ENCODE measurements at places on chromosomes 13 and 19. TPM values are rescaled to one million over a fixed set of nuclear protein-coding genes. Genes with fewer than 3 reads are reported as not detected.

The HCST gene
- 8.1 TPM for total RNA-seq

The TICAM1 gene
- total RNA-seq: 15.0 TPM

The ZNF813 gene
- 1.3 TPM for total RNA-seq

The IGFL2 gene
- total RNA-seq: 3.9 TPM

The CALR3 gene
- not detected for total RNA-seq

The PTH2 gene
- total RNA-seq: not detected

The SOX1 gene
- 7.9 TPM for total RNA-seq

The NLRP5 gene
- not detected for total RNA-seq

The SYNGR4 gene
- total RNA-seq: not detected

The ZNF324B gene
- 15.3 TPM for total RNA-seq

The ZNF560 gene
- total RNA-seq: not detected

The NTF4 gene
- not detected for total RNA-seq

The ZNF536 gene
- total RNA-seq: 39.9 TPM

The LIPE gene
- 37.2 TPM for total RNA-seq

The LGALS14 gene
- not detected for total RNA-seq

The SRRM5 gene
- 0.31 TPM for total RNA-seq

The NDUFB7 gene
- 207 TPM for total RNA-seq

The CEP89 gene
- total RNA-seq: 17.5 TPM

The C13orf42 gene
- total RNA-seq: not detected

The ZIM2 gene
- 1.9 TPM for total RNA-seq

The ATP1A3 gene
- 451 TPM for total RNA-seq

The FXYD5 gene
- 13.0 TPM for total RNA-seq

The ZNF90 gene
- total RNA-seq: 3.0 TPM

The PALM3 gene
- total RNA-seq: 2.2 TPM

The ZNF599 gene
- total RNA-seq: 2.9 TPM

The ZNF878 gene
- not detected for total RNA-seq

The KBTBD7 gene
- 13.3 TPM for total RNA-seq

The PTGIR gene
- 0.29 TPM for total RNA-seq

The NBEA gene
- total RNA-seq: 91.4 TPM

The CEACAM6 gene
- not detected for total RNA-seq

The JSRP1 gene
- total RNA-seq: 0.90 TPM

The PLEKHF1 gene
- total RNA-seq: 6.9 TPM

The ZNF415 gene
- total RNA-seq: 47.8 TPM

The TUBGCP3 gene
- 42.0 TPM for total RNA-seq

The ZNF264 gene
- total RNA-seq: 51.3 TPM

The PSG11 gene
- not detected for total RNA-seq

The KIR3DL1 gene
- not detected for total RNA-seq

The EHD2 gene
- 40.1 TPM for total RNA-seq

The ZNF100 gene
- total RNA-seq: 13.0 TPM

The POU2F2 gene
- total RNA-seq: 10.4 TPM

The PAK4 gene
- total RNA-seq: 26.2 TPM

The CPB2 gene
- not detected for total RNA-seq

The LILRA6 gene
- 1.2 TPM for total RNA-seq

The BRME1 gene
- 7.7 TPM for total RNA-seq

The FOXA3 gene
- not detected for total RNA-seq

The KLK12 gene
- total RNA-seq: not detected

The ZNF383 gene
- 27.7 TPM for total RNA-seq

The KLK13 gene
- total RNA-seq: not detected

The ONECUT3 gene
- not detected for total RNA-seq

The PCDH20 gene
- total RNA-seq: 10.2 TPM

The LYPD5 gene
- 19.6 TPM for total RNA-seq

The TMEM38A gene
- 39.8 TPM for total RNA-seq

The SIGLEC14 gene
- total RNA-seq: 3.2 TPM

The SOX21 gene
- 12.4 TPM for total RNA-seq

The NLRP7 gene
- not detected for total RNA-seq

Data from dorsolateral prefrontal cortex (tissue), 122 donors.